ENCODE measurements at places on chromosomes 6 and 20.

- no peaks in the 10 kb centered on the region for H3K4me1 ChIP-seq
- no peak overlapping the region for H3K4me3 ChIP-seq
- H3K27ac ChIP-seq: no peak overlapping the region
- DNase-seq: no peak
These were observed 260.0 kb upstream of the CDYL start for GRCh38 chr6:4516206-4516605.

- H3K36me3 ChIP-seq: no peaks in the 10 kb centered on the region
- peaks cover 36% of the 10 kb centered on the region for H3K4me1 ChIP-seq
- H3K27ac ChIP-seq: peak overlapping the region; percentile 99
- DNase-seq: no peak
- no peak overlapping the region for H3K4me3 ChIP-seq
- no peaks in the 10 kb centered on the region for H3K27me3 ChIP-seq
These were observed 2.1 kb upstream of the CDKN1A start for GRCh38 chr6:36676141-36677058.

DNA sequence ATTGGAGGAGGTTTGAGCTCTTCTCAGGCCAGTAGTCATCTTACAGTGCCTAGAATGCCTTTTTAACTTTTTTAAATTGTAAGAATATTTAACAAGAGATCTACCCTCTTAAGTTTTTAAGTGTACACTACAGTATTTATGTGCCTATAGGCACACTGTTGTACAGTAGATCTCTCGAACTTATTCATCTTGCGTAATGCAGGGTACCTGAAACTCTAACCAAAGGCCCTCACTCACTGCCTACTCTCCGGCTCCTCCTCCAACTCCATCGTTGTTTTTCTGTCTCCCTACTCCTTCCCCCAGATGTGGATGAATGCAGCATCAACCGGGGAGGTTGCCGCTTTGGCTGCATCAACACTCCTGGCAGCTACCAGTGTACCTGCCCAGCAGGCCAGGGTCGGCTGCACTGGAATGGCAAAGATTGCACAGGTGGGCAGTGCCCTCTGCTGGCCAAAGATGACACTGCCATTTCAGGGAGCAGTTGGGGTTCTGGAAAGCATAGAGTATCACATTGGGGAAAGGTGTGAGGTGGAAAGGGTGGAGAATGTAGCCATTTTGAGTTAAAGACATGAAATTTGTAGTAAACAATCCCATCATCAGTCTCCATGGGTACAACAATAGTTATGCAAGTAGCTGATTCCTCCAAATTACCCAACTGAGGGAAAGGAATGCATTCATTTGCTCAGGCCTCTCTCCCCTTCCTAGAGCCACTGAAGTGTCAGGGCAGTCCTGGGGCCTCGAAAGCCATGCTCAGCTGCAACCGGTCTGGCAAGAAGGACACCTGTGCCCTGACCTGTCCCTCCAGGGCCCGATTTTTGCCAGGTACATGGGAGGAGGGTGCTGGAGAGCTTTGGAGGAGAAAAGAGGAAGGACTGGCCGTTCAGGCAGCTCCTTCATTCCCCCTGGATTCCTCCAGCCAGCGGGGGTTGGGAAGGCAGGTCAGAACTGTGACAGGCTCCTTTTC lies 18.4 kb upstream of the ZNF76 start:
- no peaks in the 10 kb centered on the region for H3K36me3 ChIP-seq
- H3K4me1 ChIP-seq: peaks cover 10% of the 10 kb centered on the region
- no peak overlapping the region for H3K4me3 ChIP-seq
- H3K27ac ChIP-seq: no peak overlapping the region

- H3K27ac ChIP-seq: no peak overlapping the region
- H3K4me3 ChIP-seq: no peak overlapping the region
- H3K4me1 ChIP-seq: no peaks in the 10 kb centered on the region
These were observed 271.5 kb downstream of the FOXA2 start for GRCh38 chr20:22312744-22313346.

DNA sequence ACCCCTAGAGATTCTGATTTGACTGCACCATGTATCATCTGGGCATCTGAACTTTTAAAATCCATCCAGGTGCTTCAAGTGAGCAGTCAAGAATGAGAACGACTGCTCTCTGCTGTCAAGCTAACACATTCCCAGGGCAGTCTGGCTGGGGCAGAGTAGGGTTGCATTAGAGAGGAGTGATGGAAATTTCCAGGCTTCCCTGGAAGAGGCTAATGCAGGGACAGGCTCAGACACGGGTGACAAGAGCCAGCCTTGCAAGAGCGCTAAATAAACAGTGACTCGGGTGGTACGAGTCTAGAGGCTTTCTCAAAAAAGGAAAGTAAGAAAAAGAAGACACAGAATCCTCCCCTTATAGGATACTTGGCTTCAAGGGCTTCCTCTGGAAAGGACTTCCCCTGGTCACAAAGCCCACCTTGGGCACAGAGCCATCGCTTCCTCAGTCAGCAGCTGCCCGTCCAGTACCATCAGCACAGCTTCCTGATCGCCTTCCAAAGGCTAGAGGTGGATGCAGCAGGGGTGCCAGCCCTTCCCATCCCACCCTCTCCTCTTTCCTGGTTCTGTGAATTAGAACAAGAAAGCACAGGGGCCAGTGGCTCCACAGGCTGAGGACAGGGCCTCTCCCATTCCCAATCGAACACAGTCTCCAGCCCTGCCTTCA lies 177.4 kb upstream of the RREB1 start:
- no peak overlapping the region for H3K4me3 ChIP-seq
- no peak for DNase-seq
- H3K27me3 ChIP-seq: no peaks in the 10 kb centered on the region

GRCh38 chr6:141482796-141483597 lies 649.7 kb upstream of the GJE1 start:
- no peak for DNase-seq
- no peaks in the 10 kb centered on the region for H3K36me3 ChIP-seq
- peak overlapping the region; percentile 37 for H3K27ac ChIP-seq
- H3K4me3 ChIP-seq: peak overlapping the region; percentile 14
- no peaks in the 10 kb centered on the region for H3K27me3 ChIP-seq

DNA sequence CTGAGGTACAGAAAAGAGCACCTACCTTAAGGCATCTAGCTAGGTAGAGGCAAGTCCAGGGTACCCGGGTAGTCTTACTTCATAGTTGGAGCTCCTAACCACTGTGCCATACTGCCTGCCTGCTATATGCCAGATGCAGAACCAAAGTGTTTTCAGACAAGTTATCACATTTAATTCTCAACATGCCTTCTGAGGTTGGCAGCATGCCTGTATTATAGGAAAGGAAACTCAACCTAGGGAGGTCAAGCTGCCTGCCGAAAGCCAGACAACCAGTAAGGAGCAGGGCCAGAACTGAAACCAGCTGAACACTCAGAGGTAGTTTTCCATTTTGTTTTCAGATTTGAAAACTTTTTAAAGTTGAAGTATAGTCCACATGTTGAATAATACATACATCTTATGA lies 5.4 kb downstream of the CTNNBL1 start:
- DNase-seq: no peak
- peaks cover 23% of the 10 kb centered on the region for H3K4me1 ChIP-seq
- H3K36me3 ChIP-seq: no peaks in the 10 kb centered on the region
- no peak overlapping the region for H3K27ac ChIP-seq
- H3K4me3 ChIP-seq: no peak overlapping the region
- no peaks in the 10 kb centered on the region for H3K27me3 ChIP-seq

GRCh38 chr20:32040142-32040953 lies 11.7 kb upstream of the HCK start:
- H3K27ac ChIP-seq: no peak overlapping the region
- H3K4me3 ChIP-seq: no peak overlapping the region
- H3K27me3 ChIP-seq: no peaks in the 10 kb centered on the region

DNA sequence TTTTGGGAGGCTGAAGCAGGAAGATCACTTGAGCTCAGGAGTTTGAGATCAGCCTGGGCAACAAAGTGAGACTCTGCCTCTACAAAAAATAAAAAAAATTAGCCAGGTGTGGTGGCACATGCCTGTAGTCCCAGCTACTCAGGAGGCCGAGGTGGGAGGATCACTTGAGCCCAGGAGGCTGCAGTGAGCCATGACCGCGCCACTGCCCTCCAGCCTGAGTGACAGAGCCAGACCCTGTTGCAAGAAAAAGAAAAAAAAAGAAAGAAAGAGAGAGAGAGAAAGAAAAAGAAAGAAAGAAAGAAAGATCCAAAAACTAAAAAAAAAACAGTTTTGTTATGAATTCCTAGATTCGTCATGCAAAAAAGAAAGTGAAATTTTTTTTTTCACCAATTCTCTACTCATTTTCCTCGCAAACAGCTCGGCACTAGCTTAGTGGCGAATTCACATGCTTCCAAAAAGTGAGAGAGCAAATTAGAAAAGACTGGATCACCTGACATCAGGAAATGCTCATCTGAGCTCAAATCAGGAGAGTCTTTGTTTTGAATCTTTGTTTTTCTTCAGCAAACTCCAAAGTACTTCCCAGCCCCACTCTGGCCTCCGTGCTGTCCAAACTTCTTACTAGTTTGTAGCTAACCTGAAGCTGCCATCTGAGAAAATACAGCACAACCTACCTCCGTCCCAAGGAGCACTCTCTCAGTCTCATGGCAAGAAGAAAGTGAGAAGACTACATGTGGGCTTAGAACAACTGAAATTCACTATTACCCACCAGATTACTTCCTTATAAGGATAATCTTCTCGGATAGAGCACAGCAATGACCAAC lies 27.0 kb downstream of the IPCEF1 start:
- H3K4me1 ChIP-seq: no peaks in the 10 kb centered on the region
- no peak for DNase-seq
- H3K27me3 ChIP-seq: no peaks in the 10 kb centered on the region
- no peaks in the 10 kb centered on the region for H3K36me3 ChIP-seq

- H3K4me1 ChIP-seq: peaks cover 17% of the 10 kb centered on the region
- H3K27ac ChIP-seq: no peak overlapping the region
- no peak overlapping the region for H3K4me3 ChIP-seq
- no peaks in the 10 kb centered on the region for H3K36me3 ChIP-seq
These were observed 664.7 kb downstream of the RFPL4B start for GRCh38 chr6:113011801-113012200.

DNA sequence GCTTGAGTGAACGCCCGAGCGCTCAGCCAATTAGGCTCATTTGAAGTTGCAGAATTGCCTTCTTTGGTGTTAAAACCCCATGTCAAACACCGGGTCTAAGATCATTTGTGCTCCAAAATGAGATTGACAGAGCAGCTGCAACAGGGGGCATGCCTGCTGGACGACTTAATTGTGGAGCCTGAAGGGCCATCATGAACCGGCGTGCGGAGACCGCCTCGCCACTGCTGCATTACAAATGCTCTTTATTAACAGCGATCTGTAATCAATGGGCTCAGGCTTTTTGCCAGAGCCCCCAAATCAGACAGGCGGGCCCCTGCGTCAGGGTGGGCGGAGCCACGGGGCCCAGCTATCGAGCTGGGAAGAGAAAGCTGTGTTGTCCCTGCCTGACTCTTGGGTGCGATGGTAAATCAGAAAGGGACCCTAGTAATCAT lies 183.2 kb downstream of the SIM1 start:
- H3K27ac ChIP-seq: no peak overlapping the region
- H3K36me3 ChIP-seq: no peaks in the 10 kb centered on the region
- H3K27me3 ChIP-seq: no peaks in the 10 kb centered on the region
- no peak for DNase-seq
- H3K4me1 ChIP-seq: no peaks in the 10 kb centered on the region

DNA sequence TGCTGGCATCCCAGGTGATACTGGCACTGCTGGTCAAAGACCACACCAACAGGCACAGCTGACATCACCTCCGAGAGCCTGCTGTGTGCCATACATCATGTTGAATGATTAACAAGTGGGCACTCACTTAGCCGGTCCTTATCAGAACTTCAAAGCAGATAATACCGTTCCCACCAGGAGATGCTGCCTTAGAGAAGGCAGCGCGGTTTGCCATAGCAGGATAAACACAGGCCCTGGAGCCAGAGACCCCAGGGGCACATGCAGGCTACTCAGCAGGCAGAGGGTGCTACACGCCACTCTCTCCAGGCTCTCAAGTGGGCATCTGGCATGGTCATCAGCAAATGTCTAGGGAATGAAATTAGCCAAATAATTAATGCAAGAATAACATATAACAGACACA lies 86.5 kb upstream of the CST7 start:
- no peak overlapping the region for H3K4me3 ChIP-seq
- no peaks in the 10 kb centered on the region for H3K36me3 ChIP-seq
- H3K4me1 ChIP-seq: no peaks in the 10 kb centered on the region

DNA sequence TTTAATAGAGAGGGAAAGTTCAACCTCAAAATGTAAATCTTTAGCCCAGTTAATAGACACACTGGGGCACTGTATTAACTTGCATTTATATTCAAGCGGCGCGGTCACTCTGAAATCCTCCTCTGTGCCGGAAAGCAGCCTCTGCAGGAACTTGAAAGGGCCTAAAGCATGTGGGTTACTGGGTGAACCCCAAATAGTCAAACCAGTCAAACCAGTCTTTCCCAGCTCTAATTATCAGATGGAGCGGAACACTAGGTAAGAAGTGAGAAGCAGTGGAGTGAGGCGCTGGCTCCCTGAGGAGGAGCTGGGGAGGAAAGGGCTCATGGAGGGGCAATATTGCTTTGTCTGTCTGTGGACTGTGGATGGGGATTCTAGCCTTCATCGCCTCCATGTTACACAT lies 531.3 kb downstream of the QKI start:
- H3K36me3 ChIP-seq: no peaks in the 10 kb centered on the region
- DNase-seq: no peak
- H3K27me3 ChIP-seq: no peaks in the 10 kb centered on the region
- H3K27ac ChIP-seq: no peak overlapping the region
- peaks cover 30% of the 10 kb centered on the region for H3K4me1 ChIP-seq

DNA sequence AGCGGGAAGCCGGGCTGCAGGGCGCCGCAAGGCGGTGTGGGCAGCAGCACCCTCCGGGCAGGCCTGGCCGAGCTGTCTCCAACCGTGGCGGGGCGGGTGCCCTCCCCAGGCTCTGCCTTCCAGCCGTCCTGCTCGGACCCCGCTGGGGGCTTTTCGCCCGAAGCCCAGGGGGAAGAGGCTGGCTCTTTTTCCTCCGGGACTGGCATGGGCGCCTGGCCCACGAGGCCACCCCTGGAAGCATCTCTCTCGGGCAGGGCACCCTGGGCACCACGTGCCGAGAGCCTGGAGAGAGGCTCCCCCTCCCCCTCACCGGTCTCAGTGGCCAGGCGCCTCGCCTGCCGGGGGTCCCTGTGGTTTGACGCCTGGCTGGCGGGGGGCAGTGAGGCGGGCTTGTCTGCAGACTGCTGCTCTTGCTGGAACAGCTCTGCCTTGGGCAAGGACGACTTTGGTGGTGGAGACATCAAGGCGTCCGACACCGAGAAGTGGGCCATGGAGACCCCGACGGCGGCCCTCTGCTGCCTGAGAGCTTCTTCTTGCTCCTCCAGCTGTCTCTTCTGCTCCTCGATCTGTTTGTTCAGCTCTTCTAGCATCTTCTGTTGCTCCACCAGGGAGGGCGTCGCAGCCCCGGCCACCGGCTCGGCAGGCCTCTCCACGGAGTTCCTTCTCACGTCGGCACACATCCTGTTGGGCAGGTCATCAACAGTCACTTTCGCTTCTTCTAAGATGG lies 19.5 kb upstream of the TCFL5 start:
- H3K36me3 ChIP-seq: peaks cover 5% of the 10 kb centered on the region
- H3K27me3 ChIP-seq: no peaks in the 10 kb centered on the region
- H3K4me1 ChIP-seq: peaks cover 12% of the 10 kb centered on the region
- H3K4me3 ChIP-seq: no peak overlapping the region
- no peak overlapping the region for H3K27ac ChIP-seq
- no peak for DNase-seq

GRCh38 chr6:132900849-132901248 lies 86.5 kb downstream of the RPS12 start:
- no peaks in the 10 kb centered on the region for H3K4me1 ChIP-seq
- no peaks in the 10 kb centered on the region for H3K36me3 ChIP-seq

GRCh38 chr6:116557893-116558292 lies 4.3 kb downstream of the CALHM4 start:
- H3K27ac ChIP-seq: no peak overlapping the region
- H3K4me1 ChIP-seq: no peaks in the 10 kb centered on the region
- no peak overlapping the region for H3K4me3 ChIP-seq
- no peak for DNase-seq
- H3K36me3 ChIP-seq: no peaks in the 10 kb centered on the region
